ENCODE measurements at places on chromosomes 16 and 17.

DNA sequence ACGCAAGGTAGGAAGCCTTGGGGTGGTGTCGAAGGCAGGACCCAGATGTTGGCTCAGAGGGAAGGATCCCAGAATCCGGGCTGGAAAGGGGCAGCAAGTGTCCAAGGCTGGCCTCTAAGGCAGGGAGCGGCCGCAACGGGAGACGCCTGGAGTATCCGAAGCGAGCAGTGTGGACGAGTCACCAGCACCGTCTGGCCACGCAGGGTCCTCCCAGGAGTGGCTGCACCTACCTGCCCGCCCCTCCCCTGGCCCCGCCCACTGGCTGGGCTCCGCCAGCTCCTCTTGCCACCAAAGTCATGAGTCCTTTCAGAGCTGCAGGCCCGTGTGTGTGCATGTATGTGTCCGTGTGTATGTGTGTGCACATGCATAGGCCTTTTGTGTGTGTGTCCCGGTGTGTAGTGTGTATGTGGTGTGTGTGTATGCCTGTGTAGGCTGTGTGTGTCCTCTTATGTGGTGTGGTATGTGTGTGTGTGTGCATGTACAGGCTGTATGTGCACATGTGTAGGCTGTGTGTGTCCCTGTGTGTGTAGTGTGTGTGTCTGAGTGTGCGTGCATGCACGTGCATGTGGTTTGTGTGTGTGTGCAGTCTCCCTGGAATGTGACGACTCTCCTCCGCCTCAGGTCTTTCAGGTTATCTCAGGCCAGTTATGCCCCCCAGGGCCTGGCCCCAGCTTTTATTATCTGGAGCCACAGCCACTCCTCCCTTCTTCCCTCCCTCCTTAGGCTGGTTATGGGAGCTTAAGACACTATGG is at the start of gene PRSS8:
Gene PRSS8, minus strand, starts transcription at position 193 of the 752 bp plus-strand sequence. CDS start 229 bp downstream, outside the sequence.
- DNase-seq, result peak; percentile 46

DNA sequence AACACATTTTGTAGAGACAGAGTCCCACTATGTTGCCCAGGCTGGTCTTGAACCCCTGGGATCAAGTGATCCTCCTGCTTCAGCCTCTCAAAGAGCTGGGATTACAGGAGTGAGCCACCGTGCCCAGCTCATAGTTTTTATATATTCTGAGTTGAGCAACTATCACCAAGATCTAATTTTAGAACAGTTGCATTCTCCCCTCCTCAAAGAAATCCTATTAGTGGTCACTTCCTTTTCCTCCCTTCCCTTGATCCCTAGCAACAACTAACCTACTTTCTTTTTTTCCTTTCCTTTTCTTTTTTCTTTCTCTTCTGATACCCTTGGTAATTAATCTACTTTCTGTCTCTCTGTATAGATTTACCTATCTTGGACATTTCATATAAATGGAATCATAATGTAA is 61.5 kb upstream of the B4GALNT2 start:
- DNase-seq, result no peak

DNA sequence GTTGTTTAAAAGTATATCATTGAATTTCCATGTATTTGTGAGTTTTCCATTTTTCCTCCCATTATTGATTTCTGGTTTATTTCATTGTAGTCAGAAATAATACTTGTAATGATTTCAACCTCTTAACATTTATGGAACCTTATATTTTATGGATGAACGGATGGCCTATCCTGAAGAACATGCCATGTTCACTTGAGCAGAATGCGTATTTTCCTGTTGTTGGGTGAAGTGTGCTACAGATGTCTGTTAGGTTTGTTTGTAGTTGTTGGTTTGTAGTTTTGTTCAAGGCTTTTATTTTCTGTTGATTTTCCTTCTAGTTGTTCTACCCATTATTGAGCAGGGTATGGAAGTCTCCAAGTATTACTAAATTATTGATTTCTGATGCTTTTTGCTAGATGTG is 107.2 kb upstream of the NACA2 start:
- no peak for DNase-seq

DNA sequence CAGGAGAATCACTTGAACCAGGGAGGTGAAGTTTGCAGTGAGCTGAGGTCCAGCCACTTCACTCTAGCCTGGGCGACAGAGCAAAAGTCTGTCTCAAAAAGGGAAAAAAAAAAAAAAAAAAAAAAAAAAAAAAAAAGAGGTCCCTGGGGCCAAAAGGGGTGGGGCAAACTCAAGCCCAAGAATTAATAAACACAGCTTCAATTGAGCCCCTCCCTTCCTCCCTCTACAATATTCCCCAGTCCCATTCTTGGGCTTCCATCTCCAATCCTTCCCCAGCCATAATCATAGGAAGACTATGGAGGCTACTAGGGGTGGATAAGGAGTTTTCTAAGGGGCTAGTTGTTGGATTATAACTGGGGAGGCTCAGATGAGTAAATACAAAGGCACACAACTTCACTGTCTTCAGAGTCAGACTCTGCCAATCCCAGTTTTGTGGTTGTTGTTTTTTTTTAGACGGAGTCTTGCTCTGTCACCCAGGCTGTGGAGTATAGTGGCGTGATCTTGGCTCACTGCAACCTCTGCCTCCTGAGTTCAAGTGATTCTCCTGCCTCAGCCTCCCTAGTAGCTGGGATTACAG is 9.5 kb downstream of the CAVIN1 start:
- DNase-seq, result no peak

GRCh38 chr16:57045694-57046381 is 46.5 kb upstream of the CPNE2 start:
- DNase-seq, result no peak

DNA sequence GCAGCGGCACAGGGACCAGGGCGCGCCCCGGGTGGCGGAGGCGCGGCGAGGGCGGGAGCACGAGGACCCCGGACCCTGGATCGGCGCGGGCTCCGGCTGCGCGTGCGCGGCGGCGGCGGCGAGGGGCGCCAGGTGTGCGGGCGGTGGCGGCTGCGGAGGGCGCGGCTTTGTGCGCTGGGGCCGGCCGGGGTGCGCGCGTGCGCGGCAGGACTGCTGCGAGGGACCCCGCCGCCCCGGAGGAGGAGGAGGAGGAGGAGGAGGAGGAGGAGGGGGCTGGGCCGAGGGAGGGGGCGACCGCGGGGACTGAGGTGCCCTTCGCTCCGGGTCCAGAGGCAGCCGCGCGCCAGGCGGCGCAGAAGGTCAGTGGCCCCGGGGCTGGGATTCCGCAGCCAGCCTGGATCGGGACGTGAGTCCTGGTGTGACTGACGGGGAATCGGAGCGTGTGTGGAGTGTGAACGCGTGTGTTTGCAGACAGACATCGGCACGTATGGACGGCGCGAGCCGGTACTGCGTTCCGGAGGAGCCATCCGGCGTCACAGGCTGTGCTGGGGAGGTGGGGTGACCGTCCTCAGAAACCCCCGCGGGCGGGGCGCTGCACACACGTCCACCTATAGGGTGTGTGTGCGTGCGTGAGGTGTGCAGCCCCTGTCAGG is 19.5 kb upstream of the RAP1GAP2 start:
- no peak for DNase-seq

DNA sequence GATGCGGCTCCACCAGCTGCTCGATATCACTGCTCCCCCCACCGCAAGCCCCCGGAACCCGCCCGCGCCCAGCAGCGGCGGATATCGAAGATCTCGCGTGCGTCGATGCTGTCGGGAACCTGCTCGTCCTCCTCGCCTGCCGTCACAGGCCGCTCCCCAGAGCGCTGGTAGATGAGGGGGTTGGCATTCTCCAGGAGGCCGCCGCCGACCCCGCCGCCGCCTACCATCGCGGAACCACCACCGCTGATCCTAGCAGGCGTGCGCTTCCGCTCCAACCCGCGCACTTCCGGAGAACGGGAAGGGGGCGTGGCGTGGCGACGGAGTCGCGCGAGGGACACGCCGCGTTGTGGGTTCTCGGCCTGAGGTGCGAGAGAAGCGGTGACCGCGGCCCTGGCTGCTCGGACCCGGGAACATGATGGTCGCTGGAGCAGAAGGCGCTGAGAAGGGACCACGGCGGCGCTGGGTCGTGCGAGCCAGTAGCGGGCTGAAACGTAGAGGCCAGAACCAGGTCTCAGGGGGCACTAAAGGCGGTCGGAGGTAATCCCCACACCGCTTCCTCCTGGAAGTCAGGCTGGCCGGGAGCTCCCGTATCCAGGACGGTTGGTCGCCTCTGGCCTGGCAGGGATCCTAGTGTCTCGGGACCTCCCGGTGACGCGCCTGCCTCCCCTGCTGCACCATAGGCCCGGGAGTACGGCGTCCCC is at the start of gene CIAO2B:
Gene CIAO2B, minus strand, starts transcription at position 265 of the 701 bp plus-strand sequence. Its CDS starts 38 bp downstream, at position 227.
- DNase-seq, result peak; percentile 91

DNA sequence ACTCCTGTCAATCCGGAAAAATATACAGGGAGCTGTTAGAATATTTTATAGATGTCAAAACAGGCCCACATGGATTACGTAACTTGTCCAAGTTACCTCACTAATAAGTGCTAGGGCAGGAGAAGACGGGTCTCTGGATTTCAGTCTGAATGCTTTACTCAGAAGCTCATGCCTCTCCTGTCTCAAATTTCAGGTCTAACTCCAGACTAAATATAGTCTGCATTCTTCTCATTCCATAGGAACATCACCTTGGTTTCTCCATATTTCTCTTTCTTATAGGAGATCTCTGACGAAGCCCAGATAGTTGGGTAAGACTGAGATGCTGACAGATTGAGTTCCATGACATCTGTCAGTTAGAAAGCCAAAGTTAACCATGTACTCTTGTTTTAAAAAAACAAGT is 174.2 kb downstream of the STX8 start:
- no peak for DNase-seq

GRCh38 chr16:56591377-56592060 is 2.2 kb downstream of the MT3 start:
- no peak for DNase-seq

DNA sequence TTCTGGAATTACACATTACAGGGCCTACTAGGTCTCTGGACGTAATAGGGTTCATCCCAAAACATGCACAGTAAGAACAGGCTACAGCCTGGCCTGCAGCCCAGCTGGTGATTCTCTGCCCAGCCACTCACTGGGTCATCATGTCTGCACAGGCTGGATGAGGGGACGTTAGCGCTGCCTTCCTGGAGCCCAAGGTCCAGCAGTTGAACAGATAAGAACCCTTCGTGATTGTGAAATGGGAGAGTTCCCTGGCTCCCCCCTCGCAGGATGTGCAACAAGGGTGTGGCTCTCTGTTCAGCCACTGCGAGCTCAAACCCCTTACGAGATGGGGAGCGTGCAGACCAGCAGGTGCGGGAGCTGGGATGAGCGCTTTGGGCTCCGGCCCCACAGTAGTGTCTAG is 200.0 kb upstream of the CDH5 start:
- no peak for DNase-seq

GRCh38 chr17:58200024-58200633 is 7.6 kb downstream of the EPX start:
- DNase-seq, result peak; percentile 74

DNA sequence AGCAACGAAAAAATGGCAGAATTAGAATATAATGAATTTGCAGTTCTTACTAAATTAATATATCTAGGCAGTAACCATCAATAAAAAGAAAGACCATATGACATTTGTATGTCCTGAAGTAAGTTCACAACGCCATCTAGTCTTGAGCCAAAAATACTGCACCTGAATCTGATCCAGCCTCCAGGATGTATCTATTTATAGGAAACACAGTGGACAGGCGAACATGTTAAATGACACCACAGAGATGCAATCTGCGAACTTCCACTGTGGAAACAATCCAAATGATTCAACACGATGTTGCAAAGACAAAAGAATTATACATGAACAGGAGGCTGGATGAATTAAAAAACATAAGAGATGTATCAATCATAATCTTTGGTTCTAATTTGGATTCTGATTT is 197.6 kb downstream of the CDH13 start:
- no peak for DNase-seq

DNA sequence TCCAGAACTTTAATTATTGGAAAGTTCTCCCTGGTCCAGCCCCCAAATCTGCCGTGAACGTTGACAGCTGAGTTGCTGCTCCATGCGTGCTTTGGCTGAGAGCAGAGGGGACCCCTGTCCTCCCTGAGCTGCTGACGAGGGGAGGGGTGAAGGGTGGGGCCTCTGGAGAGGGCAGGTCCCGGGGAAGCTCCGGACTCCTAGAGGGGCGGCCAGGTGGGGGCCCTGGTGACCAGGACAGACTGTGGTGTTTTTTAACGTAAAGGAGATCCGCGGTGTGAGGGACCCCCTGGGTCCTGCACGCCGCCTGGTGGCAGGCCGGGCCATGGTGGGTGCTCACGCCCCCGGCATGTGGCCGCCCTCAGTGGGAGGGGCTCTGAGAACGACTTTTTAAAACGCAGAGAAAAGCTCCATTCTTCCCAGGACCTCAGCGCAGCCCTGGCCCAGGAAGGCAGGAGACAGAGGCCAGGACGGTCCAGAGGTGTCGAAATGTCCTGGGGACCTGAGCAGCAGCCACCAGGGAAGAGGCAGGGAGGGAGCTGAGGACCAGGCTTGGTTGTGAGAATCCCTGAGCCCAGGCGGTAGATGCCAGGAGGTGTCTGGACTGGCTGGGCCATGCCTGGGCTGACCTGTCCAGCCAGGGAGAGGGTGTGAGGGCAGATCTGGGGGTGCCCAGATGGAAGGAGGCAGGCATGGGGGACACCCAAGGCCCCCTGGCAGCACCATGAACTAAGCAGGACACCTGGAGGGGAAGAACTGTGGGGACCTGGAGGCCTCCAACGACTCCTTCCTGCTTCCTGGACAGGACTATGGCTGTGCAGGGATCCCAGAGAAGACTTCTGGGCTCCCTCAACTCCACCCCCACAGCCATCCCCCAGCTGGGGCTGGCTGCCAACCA is at the start of gene MC1R:
Gene MC1R, plus strand, starts transcription at position 410 of the 895 bp plus-strand sequence. Its CDS starts 397 bp downstream, at position 807.
- peak; percentile 61 for DNase-seq

DNA sequence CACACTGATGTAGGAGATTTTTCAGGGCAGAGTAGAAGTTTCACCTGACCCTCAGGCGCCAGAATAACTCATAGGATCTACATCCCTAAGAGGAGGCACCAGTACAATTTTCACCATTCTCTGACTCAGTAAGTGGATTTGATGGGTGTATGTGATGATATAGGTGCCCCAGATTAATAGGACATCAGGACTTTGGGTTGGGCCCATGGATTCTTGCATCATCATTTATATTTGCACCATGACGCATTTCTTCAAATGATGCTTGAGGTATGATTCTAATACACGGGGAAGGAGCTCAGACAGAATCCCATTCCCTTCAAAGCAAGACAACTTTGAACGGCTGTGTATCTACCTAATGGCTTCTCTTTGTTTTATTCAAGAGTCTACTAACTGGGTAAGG is 173.2 kb downstream of the TMEM114 start:
- DNase-seq, result no peak

DNA sequence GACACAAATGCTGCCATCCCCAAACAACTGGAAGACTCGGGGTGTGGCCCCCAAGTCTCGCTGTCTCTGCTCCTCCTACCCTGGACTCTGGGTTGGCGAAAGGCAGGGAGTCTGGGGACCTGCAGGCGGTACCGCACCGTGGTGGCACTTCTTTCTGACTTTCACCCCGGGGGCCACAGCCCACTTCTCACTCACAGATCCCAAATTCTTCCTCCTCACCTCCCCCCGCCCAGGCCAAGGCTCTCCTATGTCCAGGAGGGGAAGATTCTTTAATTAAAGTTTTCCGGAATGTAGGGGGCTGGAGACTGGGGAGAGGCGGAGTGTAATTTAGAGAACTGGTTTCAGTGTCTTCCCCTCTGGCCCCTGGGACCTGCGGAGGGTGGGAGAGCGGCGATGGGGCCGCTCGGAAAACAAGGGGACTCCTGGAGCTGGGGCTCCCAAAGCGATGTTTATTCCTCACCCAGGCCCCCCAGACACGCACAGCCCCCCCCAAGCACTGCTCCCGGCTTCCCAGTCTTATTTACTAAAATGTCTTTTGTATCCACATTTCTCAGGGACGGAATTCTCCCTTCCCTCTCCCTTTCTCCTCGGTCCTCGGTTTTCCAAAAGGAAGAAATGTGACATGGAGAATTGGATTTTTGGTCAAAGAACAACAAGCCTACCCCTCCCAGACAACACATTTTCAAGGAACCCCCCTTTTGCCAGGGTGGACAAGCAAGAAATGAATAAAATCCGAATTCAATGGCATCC is 1.2 kb downstream of the WNT3 start:
- DNase-seq, result no peak

- DNase-seq, result peak; percentile 69
Measured at GRCh38 chr16:1163567-1164055, 10.7 kb downstream of the CACNA1H start.
